GOT3 (cell line): ENCODE measurements at places on chromosomes 6 and 20.

- DNase-seq = no peak
Measured at GRCh38 chr20:15889061-15889460, 684.2 kb downstream of the KIF16B start.

- DNase-seq = no peak
Measured at GRCh38 chr6:141437685-141438084, 695.0 kb upstream of the GJE1 start.

GRCh38 chr6:53095716-53096115, 30.5 kb downstream of the FBXO9 start:
- no peak for DNase-seq

GRCh38 chr20:35849706-35850105, 77.9 kb downstream of the PHF20 start:
- no peak for DNase-seq

- no peak for DNase-seq
Measured at GRCh38 chr20:48455651-48456365, 372.0 kb downstream of the PREX1 start.

GRCh38 chr20:19022791-19023448, 189.5 kb upstream of the SLC24A3 start:
- no peak for DNase-seq

DNA sequence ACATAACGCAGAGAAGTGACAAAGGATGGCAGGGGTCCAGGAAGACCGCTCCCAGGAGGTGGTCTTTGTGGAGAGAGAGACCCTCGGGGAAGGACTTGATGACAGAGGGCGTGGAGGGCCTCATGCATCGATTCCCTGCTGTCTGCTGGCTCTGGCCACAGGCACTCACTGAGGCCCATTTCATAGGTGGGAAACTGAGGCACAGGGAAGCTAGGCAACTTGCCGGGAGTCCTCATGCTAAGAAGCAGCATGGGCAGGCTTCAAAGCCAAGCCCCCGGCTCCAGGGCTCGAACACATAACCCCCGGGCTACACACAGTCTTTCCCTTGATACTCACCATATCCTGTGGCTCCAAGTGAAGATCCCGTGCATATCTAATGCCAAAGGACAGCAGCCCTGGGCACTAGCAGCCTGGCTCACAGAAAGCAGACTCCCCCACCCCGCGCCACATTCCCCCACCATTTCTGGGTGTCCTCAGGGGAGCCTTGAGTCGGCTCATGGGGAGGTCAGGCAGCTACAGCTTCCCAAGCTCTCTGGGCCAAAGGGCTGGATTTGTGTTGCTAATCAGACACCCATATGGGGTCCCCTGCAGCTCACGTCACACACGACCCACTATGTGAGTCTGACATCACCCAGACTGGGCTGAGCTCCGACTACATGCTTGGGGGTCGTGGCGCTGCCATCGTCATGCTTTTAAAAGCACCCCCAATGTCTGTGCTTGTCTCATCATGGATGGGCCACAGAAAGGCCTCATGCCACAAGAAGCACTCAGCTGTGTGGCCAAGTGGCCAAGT, 130.9 kb upstream of the PMEPA1 start:
- DNase-seq = no peak

DNA sequence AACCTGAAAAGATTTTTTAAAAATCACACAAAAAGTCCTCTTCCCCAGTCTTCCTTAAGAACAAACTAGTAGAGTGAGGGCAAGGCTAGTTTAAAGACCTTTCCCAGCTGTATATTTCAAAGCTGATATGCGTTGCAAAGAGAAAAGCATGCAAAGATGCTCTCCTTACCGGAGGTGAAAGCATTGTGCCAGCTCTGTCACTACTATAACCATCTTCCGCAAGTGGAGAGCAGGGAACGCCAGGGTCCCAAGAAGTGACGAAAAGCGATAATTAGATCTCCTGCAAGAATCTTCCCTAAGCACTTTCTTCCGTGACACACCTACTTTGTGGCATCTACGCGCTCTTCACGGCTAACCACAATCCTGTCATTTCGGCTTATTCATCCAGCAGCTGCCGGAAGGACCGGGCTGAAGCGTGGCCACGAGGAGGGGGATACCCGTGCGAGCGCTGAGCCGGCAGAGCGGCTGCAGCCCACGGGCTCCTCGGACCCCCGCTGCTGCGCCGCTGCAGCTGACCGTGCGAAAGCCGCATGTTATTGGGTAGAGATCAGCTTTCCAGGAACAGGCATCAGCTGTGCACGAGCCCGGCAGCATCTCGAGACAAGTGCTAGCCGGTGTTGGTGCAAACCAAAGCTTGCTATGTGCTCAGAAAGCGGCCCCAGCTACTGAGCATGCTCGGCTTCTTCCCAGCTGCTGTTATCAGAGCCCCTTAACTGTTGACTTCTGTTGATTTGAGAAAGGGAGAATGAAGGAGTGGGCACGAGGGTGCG, 57.2 kb upstream of the ARHGAP18 start:
- DNase-seq = no peak

DNA sequence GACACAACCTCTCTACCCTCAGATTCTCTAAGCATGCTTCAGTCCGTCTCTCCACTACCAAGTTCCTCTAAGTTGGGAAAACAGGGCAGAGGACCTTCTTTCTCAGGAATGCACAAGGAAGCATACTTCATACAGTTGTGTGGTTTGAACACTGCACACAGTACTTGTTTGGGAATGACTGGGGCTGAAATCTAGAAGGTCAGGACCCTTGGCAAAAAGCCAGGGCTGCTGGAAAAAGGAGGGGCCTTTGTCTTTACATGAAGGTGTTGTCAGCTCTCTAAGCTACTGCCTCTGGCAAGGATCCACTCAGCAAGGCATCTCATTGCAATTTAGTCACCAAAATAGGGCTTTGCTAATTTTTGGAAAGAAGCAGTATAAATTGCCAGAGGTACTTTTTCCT, 20.7 kb upstream of the HEY2 start:
- no peak for DNase-seq

- no peak for DNase-seq
Measured at GRCh38 chr20:23680146-23680545, 8.7 kb downstream of the CST4 start.

- no peak for DNase-seq
Measured at GRCh38 chr6:149153693-149154092, 163.8 kb upstream of the TAB2 start.

DNA sequence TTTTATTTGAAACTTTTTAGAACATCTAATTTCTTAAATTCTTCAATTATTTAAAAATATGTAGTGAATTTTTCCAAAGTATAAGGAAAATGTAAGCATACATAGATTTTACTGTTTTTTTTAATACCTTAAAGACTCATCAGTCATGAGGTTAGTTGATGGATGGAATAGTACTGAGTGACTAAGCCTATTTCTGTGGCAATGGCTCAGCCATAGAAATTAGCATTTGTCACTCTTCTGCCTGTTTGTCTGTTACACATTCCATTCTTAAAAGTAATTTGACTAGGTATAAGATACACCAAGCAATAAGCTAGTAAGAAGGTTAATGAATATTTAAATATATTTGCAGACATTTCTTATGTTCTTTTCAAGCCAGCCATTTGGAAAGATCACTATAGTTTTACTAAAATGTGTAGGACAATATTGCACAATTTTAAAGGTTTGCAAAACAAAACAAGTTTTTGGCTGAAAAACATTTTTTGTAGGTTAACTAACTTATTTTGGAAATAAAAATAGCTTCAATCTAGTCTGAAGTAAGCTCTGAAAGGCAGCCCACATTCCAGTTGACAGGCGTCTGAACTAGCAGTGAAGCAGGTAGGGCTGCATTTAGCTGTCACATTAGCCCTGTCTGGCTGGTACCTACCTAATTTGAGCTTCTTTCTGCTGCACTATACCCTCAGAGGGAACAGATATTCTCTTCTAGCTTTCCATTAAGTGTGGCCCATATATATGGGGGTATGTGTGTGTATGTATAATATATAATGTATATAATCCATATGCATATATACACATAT, 385.7 kb downstream of the GRIK2 start:
- DNase-seq = no peak

GRCh38 chr20:1959156-1959555, 34.7 kb downstream of the PDYN start:
- no peak for DNase-seq

DNA sequence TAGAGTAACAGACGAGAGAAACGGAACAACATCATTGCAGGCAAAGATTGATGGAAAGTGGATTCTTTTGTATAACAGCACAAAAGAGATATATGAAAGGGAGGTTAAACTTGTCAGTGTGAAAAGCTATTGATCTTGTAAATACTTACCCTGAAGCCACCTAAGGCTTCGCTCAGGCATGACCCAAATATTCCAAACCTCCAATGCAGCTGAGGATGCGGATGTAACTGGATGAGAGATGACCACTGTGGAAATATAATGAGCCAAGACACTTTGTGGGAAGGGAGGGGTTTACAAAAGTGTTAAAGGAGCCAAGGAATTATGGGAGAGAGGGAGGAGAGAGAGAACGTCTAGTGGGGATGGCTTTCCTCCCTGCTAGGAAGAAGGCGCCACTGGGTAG, 112.0 kb downstream of the DOK5 start:
- no peak for DNase-seq

DNA sequence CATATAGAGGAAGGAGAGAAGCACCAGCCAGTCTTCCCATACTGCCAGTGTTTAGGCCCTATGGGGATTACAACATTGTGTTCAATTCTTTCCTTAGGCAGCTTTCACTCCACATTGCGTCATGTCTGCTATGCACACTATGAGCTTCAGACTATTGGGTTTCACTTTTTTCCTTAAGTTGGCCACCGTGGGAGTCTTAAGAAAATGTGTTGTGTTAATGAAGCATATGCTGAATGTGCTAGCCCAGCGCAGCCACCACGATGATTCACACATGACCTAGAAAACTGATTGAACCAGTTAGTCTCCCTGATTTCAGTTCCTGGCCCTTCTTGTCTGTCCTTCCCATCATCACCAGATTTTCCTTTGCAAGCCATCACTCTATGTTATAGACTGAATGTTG, 21.5 kb downstream of the TUBB2B start:
- no peak for DNase-seq

DNA sequence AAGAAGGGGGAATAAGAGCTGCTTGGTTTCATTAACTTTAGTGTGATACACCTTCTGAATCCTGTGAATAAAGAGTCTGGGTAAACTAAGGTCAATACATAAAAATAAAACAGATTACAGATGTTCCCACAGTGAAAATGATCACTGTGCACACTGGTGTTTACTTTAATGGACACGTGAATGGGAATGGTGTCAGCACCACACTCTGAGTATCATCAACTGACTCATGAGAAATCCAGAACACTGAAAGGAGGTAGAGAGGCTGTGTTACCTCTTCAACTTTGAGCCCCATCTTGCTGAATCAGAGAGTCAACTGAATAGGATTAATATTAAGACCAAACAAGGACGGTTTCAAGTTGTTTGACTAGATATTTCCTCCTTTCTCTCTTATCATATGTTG, 75.0 kb downstream of the ELOVL4 start:
- no peak for DNase-seq

- no peak for DNase-seq
Measured at GRCh38 chr20:21090721-21091120, 15.4 kb downstream of the LINC00237 start.
